Smooth muscle cell of bladder (primary cell): ENCODE measurements at places on chromosomes 2 and 18. TPM values are rescaled to one million over a fixed set of nuclear protein-coding genes. Genes with fewer than 3 reads are reported as not detected.

DOK1 gene
- total RNA-seq: 21.9 and 27.9 TPM in 2 replicates

SERPINB11 gene
- not detected in 2 replicates for total RNA-seq

AGXT gene
- total RNA-seq: 0.14 TPM in 1 of 2 replicates, not detected in the other

FAHD2B gene
- total RNA-seq: 7.0 and 7.5 TPM in 2 replicates

TMEM163 gene
- total RNA-seq: not detected in 2 replicates

LHCGR gene
- not detected in 2 replicates for total RNA-seq

HES6 gene
- total RNA-seq: 0.92 and 4.0 TPM in 2 replicates

CXCR1 gene
- not detected in 2 replicates for total RNA-seq

CHRNG gene
- total RNA-seq: not detected in 2 replicates

SMAD7 gene
- total RNA-seq: 20.9 and 44.3 TPM in 2 replicates

MOGAT1 gene
- total RNA-seq: not detected in 2 replicates

IHH gene
- total RNA-seq: not detected in 2 replicates

SRD5A2 gene
- total RNA-seq: not detected in 2 replicates

SULT1C3 gene
- total RNA-seq: not detected in 2 replicates

COLEC12 gene
- 29.0 and 79.5 TPM in 2 replicates for total RNA-seq

VWC2L gene
- under 0.01 TPM in 1 of 2 replicates, not detected in the other for total RNA-seq
